ENCODE measurements at places on chromosomes 13 and 19. TPM values are rescaled to one million over a fixed set of nuclear protein-coding genes. Genes with fewer than 3 reads are reported as not detected.

DNA sequence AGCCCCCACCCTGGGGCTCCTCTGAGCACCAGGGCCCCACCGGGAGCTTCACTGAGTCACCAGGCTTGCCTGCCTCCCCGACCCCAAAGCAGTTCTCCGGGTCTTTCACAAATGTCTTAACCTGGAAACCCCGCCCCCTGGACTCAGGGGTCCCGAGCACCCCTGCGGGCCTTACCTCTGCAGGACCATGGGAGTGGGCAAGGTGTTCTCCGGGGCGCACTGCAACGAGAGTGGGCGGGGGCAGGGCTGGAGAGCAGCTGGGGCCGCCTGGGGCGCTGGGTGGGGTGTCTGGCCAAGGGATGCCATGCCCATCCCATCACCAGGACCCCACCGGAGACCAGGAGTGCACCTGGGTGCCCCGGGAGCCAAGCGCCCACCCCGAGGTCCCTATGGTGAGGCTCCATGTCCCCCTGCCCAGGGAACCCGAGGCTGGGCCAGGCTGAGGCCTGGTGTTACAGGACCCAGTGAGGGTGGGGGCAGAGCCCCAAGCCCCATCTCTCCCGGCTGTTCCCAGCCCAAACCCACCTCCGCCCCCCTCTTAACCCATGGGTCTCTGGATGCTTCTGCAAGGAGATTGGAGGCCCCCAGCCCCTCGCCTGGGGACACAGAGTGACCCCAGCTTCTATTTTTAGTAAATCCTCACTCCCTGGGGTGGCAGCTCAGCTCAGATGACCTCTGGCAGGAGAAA is 10.9 kb downstream of the MKNK2 start:
- DNase-seq: no peak

- DNase-seq: peak; percentile 76
These were observed 8.4 kb upstream of the UPF3A start for GRCh38 chr13:114272977-114273376.

The BEST2 gene
- not detected for total RNA-seq

The GDF15 gene
- total RNA-seq: 70.0 TPM

DNA sequence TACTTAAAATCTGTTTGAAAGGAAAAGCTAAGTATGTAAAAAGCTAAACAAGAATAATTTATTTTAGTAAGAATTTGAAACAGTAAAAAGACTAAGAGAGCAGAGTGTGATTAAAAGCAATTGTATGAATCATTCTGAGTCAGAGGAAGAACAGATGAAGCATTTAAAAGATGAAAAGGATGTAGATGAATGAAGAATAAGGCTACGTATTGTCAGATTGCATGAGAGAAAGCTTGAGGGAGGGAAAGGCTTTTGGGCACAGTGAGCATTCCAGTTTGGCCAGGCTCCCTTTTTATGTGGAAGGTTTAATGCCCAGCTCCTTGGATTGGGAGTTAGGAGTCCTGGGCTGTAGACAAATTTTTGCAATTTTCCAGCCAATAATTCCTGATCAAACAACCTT is 117.7 kb downstream of the FREM2 start:
- DNase-seq: no peak

- no peak for DNase-seq
These were observed 2.2 kb upstream of the ZNF577 start for GRCh38 chr19:51889934-51890333.

The ZNF418 gene
- total RNA-seq: 1.7 TPM

DNA sequence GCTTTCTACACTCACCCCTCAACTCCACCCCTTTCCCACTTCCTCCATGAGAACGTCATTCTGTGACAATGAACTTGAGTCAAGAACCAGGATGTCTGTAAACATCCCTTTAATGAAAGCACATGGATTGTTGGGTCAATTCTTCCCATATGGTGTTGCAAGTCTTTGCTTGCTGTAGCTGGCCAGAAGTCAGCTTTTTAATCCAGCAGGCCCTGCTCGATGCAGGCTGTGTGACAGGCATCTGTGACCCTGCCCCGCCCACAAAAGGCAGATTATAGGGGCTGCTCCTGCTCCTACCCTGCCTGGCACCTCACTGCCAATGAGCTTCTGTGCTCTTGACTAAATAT is 78.0 kb downstream of the STARD13 start:
- no peak for DNase-seq

The PLVAP gene
- total RNA-seq: 5.2 TPM
